Pancreas (tissue), 10 donors: ENCODE measurements at places on chromosomes 5 and 9.

GRCh38 chr5:173494446-173494845 lies 122.0 kb downstream of the BOD1 start:
- H3K36me3 ChIP-seq, result no peaks in the 10 kb centered on the region
- peaks cover 34% of the 10 kb centered on the region for H3K4me1 ChIP-seq
- H3K27me3 ChIP-seq, result no peaks in the 10 kb centered on the region
- H3K4me3 ChIP-seq, result no peak overlapping the region
- DNase-seq, result no peak
- no peak overlapping the region for H3K27ac ChIP-seq

- no peak overlapping the region for H3K4me3 ChIP-seq
- no peak for DNase-seq
- no peaks in the 10 kb centered on the region for H3K36me3 ChIP-seq
- H3K4me1 ChIP-seq, result no peaks in the 10 kb centered on the region
Observed at GRCh38 chr9:109799792-109800191, 19.8 kb downstream of the PALM2AKAP2 start.

DNA sequence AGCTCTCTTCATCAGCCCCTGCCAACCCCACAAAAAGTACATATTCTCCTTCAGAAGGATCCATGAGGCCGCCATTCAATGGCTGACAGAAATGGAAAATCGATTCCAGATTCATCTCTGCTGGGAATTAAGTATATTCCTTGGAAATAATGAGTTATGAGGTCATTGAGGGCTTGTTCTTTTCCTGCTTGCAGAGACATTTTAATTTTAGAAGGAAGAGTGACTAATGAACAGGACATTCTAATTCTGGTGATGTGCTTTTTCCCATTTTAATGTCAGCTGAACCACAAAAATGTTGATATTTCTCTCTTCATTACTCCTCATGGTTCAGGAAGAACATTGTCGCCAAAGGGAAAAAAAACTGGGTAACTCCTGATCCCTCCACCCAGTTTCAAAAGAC lies 314.0 kb downstream of the PIK3R1 start:
- no peak overlapping the region for H3K4me3 ChIP-seq
- no peak overlapping the region for H3K27ac ChIP-seq
- H3K4me1 ChIP-seq, result peaks cover 11% of the 10 kb centered on the region
- no peak for DNase-seq

GRCh38 chr9:93612796-93613154 lies 36.4 kb downstream of the PHF2 start:
- H3K27ac ChIP-seq, result no peak overlapping the region
- no peak for DNase-seq
- no peaks in the 10 kb centered on the region for H3K36me3 ChIP-seq
- H3K27me3 ChIP-seq, result no peaks in the 10 kb centered on the region
